ENCODE measurements at places on chromosomes 16 and 17. TPM values are rescaled to one million over a fixed set of nuclear protein-coding genes. Genes with fewer than 3 reads are reported as not detected.
A peak's percentile ranks its signal among the peaks of the same experiment; 100 is the strongest.

CNTNAP1 gene
- 11.8 TPM for total RNA-seq

CD300E gene
- not detected for total RNA-seq

COPRS gene
- total RNA-seq = 206 TPM

DNA sequence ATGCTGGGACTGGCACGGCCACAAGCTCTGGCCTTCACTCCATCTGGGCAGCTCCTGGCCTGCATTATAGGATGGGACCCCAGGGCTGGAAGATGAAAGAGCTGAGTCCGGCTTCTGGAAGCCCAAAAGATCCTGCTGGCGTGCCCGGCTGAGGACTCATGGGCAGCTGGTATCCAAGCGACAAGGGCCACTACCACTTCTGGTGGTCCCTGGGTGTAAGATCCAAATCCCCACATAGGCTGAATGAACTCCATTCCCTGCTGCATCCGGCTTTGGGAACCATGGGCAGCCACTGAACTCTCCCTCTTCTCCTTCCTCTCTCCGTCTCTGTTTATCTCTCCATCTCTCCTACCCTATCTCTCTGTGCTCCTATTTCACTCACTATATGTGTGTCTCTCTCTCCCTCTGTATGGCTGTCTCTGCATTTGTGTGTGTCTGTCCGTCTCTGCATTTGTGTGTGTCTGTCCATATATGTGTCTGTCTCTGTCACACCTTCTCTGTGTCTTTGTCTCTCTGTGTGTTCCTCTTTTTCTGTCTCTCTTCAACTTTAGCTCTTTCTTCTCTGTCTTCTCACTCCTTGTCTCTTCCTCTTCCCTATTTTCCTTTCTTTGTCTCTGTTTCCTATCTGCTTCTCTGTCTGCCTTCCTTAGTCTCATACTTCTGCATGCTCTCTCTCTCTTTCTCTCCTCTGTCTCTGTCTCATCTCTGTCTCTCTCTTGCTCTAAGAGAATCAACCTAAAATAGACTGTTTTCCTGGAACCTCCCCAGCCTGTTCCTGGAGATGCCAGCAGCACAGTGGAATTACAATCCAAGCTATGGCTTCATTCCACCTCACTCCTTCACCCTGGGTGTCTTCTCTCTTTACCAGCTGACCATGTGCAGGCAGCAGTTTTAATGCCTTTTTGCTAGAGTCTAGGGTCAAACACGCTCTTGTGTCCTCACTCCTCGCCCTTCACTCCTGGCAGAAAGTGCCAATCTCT, 60.4 kb upstream of the IRX6 start:
- no peak for DNase-seq

- DNase-seq = no peak
These were observed 9.8 kb downstream of the TMEM208 start for GRCh38 chr16:67236563-67237395.

GRCh38 chr16:85465328-85466303, 147.5 kb upstream of the GSE1 start:
- peak; percentile 34 for DNase-seq

DNA sequence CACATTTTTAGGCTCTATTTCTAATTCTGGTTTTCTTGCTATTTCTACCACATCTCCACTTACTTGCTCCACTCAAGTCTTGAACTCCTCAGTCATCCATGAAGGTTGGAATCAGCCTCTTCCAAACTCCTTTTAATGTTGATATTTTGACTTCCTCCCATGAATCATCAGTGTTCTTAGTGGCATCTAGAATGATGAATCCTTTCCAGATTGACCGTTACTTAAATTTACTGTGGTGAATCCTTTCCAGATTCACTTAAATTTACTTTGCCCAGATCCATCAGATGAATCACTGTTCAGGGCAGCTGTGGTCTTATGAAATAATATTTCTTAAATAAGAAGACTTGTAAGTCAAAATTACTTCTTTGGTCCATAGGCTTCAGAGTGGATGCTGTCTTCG, 32.4 kb downstream of the CLTC start:
- peak; percentile 78 for DNase-seq

DNA sequence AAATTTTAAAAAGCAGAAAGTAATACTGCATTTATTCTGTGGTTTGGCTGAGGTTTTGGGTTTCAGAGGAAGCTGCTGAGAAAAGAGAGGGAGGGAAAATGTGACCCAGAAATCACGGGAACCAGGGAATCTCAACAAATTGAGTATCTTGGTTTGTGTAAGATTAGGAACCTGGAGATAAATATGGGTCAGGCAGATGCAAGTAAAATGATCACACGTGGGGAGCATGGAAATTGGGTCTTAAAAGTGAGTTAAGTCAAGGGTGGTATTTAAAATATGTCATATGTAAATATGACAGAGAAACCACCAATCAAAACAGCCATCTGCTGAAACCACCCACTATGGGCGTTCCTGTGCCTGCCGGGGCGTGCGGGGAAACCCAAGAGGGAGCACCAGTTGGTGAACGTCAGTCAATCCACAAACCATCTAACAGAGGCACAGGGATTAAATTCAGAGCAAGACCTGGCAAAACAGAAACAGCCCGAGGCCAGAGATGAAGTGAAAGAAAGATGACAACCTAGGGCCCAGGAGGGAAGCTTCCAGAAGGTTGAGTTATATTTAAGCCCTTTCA, 33.4 kb downstream of the CDH13 start:
- DNase-seq = peak; percentile 85

DNA sequence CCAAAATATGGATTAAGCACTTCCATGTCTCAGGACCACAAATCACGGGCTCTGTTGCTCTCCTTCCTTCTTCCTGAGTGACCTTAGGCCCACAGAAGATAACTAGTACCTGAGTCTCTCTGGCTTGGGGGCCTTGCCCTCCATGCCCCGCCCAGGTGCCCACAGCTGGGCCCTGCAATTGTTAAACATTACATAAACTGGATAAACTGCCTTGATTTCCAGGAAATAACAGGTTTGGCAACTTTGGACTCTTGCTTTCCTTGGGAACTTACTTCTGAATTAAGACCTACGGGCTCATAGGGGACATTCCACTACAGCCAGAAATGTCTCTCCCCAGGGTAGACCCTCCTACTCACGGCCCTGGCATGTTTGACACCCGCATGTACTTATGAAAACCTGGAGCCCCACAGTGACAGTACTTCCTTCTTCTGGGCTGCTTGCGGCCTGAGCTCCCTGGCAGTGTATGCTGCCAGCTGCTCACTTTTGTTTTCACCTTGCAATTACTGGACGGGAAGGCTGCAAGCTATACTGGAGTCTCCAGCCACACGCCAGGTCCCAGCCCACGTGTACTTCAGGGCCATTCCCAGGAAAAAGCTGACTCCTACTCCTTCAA, 2.3 kb upstream of the UBALD2 start:
- peak; percentile 48 for DNase-seq

GRCh38 chr16:15653227-15653626, 3.2 kb downstream of the NDE1 start:
- DNase-seq = peak; percentile 47

- peak; percentile 68 for DNase-seq
These were observed 8.7 kb downstream of the ATXN1L start for GRCh38 chr16:71854369-71854948.

- peak; percentile 58 for DNase-seq
These were observed 77.3 kb downstream of the ZDHHC7 start for GRCh38 chr16:84933774-84934631.

- peak; percentile 91 for DNase-seq
These were observed 792 bp downstream of the TMEM231 start for GRCh38 chr16:75555213-75555706.

Data from M059J (cell line).